Sigmoid colon (tissue), 7 donors: ENCODE measurements at places on chromosomes 16 and 17. TPM values are rescaled to one million over a fixed set of nuclear protein-coding genes. Genes with fewer than 3 reads are reported as not detected.

The CAVIN1 gene
- polyA plus RNA-seq = 88.9 TPM

The CD300E gene
- polyA plus RNA-seq = under 0.01 TPM

GRCh38 chr16:64754279-64754678 is 367.6 kb downstream of the CDH11 start:
- H3K27me3 ChIP-seq = no peaks in the 10 kb centered on the region
- H3K36me3 ChIP-seq = no peaks in the 10 kb centered on the region
- no peak overlapping the region for H3K27ac ChIP-seq
- no peak overlapping the region for H3K4me3 ChIP-seq
- no peaks in the 10 kb centered on the region for H3K4me1 ChIP-seq

DNA sequence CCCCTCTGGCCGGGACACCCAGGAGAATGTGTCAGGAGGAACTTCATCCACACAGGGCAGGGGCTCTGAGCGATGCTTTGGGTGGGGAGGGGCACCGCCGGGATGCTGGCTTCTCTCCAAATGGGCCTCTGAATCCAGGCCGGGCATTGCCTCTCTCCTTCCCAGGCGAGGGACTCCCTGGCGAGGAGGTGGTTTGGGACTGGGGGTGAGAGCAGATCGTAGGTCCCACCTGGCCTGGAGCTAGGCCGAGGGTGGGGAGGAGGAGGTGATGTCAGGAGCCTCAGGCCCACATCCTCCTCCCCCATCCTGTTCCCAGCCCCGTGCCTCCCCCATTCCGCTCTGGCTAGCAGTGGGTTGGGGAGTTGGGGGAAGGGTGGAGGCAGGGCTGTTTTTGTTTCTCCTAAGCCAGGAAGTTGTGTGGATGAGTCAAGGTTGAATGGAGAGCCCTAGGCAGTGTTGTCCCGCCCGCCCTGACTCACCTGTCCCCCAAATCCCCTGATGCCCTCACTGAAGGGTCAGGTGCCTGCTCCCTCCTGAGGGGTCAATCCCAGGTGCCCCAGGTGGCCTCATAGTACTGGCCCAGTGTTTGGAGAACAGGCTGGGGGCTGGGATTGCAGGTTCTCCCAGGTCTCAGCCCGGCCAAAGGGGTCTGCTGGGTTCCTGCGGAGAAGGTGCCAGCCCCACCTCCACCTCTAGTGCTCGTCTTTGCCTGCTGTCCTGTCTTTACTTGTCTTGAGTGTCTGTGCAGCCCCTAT is 2.8 kb downstream of the GRB7 start:
- H3K36me3 ChIP-seq = no peaks in the 10 kb centered on the region
- H3K4me1 ChIP-seq = peaks cover 21% of the 10 kb centered on the region
- H3K27me3 ChIP-seq = peaks cover 83% of the 10 kb centered on the region

DNA sequence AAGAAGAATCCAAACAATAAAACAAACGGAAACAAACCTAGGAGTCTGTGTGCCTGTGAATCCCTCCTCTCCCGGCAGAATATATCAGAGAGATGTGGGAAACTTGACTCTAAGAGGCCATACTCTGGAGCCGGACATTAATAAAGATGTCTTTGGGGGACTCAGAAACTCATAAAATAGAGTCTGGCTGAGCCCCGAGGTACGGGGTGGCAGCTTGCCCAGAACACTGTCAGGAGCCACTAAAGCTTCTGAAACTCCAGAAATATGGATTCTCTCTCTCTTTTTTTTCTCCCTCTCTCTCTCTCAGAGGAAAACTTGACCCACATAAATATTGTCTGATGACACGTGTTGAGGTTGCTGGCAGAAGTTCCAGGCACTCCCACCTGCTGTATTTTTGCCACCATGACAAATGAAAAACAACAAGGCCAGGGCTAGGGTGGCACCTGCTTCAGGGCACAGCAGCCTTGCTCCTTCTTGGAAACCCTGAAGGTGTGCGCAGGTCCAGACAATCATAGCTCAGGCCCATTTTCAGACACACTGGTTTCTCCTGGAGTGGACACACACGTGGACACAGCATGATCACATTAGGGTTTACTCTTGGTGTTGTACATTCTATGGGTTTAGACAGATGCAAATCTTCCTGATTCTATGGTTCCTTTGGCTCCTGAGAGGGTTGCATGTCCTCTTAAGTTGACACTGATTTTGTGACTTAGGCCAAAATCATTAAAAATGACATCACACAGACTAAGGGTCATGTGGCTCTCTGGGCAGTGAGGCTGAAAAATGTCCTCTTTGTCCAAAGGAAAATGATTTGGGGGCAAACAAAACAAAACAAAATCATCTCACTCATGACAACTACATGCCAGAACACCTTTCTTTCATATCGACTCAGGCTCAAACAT is 282.6 kb upstream of the IRX3 start:
- no peaks in the 10 kb centered on the region for H3K4me1 ChIP-seq
- H3K36me3 ChIP-seq = no peaks in the 10 kb centered on the region
- no peak overlapping the region for H3K27ac ChIP-seq
- H3K4me3 ChIP-seq = no peak overlapping the region
- peaks cover 3% of the 10 kb centered on the region for H3K27me3 ChIP-seq

GRCh38 chr16:4319454-4320421 is 3.9 kb downstream of the GLIS2 start:
- no peaks in the 10 kb centered on the region for H3K27me3 ChIP-seq
- peak overlapping the region; percentile 96 for H3K27ac ChIP-seq
- no peak overlapping the region for H3K4me3 ChIP-seq
- H3K36me3 ChIP-seq = no peaks in the 10 kb centered on the region
- H3K4me1 ChIP-seq = peaks cover 84% of the 10 kb centered on the region

GRCh38 chr17:81118308-81119221 is 46.7 kb upstream of the PVALEF start:
- H3K27ac ChIP-seq = no peak overlapping the region
- no peak for DNase-seq
- H3K27me3 ChIP-seq = peaks cover 10% of the 10 kb centered on the region

GRCh38 chr16:88070341-88070740 is 119.1 kb downstream of the BANP start:
- H3K27me3 ChIP-seq = no peaks in the 10 kb centered on the region
- H3K4me3 ChIP-seq = no peak overlapping the region
- no peak overlapping the region for H3K27ac ChIP-seq
- DNase-seq = peak; percentile 41

GRCh38 chr16:70700101-70701020 is 14.5 kb upstream of the MTSS2 start:
- peak; percentile 84 for DNase-seq
- H3K4me1 ChIP-seq = peaks cover 98% of the 10 kb centered on the region
- peak overlapping the region; percentile 99 for H3K27ac ChIP-seq
- no peaks in the 10 kb centered on the region for H3K36me3 ChIP-seq
